ENCODE measurements at places on chromosomes 13 and 19. TPM values are rescaled to one million over a fixed set of nuclear protein-coding genes. Genes with fewer than 3 reads are reported as not detected.

DNA sequence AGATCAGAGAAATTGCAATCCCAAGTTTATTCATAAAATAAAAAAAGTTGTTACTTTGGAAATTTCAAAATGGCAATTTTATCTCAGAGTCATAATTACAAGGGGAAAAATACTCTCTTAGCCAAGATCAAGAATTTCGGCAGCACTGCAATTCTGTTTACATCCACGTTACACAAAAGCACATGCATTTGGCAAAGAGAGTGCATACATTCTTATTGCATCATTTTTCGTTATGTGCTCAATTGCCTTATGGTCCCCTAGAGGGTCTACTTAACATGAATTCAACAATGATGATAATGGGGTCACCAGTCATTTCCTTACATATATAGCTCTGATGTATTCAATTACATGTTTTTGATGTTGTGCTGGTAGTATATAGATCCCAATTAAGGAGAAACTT is 498.0 kb downstream of the DIAPH3 start:
- peak; percentile 69 for DNase-seq

DNA sequence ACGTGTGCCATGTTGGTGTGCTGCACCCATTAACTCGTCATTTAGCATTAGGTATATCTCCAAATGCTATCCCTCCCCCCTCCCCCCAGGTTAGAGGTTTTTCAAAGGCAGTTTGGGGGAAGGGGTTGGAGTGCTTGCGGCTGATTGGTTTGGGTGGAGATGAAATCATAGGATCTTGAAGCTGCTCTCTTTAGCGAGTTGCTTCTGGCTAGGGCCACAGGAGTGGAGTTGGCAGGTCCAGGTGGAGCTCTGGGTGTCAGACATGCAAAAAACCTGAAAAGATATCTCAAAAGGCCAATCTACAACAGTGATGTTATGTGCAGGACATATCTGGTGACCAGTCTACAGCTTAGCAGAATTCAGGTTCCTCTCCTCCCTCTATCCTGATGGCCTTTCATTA is 32.6 kb upstream of the CXCL17 start:
- DNase-seq: no peak

- no peak for DNase-seq
These were observed 335.2 kb downstream of the SLITRK1 start for GRCh38 chr13:83547043-83547442.

Gene PABPC3
- 0.04 TPM for total RNA-seq

GRCh38 chr19:27794494-27795042 is 1418.4 kb downstream of the UQCRFS1 start:
- peak; percentile 65 for DNase-seq

- no peak for DNase-seq
These were observed 37.4 kb upstream of the KLF12 start for GRCh38 chr13:74171641-74172040.

GRCh38 chr13:100875392-100876043 is 200.9 kb upstream of the TMTC4 start:
- no peak for DNase-seq

DNA sequence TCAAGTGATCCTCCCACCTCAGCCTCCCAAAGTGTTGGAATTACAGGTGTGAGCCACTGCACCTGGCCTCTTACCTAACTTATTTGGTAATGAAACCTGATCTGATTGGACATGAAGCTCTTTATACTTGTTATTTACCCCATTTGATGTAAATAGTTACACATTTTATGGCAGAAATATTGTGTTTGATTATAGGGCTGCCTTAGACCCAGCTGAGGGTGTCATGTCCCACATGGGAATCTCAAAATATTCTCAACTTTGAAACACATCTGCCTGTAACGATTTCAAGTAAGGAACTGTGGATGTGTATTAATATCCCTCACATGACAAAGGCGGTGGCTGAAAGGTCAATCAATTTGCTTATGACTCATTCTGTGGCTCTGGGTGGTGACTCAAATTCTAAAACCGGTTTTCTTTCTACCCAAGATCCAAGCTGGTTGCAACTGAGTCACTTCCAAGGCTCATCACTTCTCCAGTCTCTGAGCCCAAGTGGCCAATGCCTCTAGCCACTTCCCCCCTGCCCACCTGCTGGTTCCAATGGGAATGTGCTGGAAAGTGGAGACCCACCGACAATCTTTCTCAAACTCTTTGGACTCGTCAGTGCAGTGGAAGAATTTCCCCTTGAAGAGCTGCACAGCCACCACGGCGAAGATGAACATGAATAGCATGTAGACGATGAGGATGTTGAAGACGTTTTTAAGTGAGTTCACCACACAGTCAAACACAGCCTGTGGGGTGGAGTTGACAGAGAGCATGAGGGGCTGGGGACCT is 110.9 kb downstream of the IER2 start:
- DNase-seq: peak; percentile 55

Gene GARIN5A
- 7.7 TPM for total RNA-seq

Gene SYCN
- total RNA-seq: not detected

DNA sequence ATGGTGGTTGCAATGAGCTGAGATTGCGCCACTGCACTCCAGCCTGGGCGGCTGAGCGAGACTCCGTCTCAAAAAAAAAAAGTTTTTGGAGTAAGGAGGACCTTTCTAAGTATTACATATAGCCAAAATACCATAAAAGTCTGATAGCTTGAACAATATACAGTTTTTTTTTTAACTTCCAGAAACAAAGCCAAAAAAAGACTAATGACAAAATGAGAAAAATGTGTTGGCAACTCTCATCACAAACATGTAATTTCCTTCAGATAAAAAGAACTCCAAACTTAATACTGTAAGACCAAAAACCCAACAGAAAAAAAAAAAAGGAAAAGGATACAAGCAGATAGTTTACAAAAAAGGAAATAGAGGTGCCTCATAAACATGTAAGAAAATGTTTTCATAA is 68.2 kb upstream of the MED4 start:
- DNase-seq: peak; percentile 49

GRCh38 chr19:40671404-40671803 is 19.0 kb downstream of the NUMBL start:
- no peak for DNase-seq

- no peak for DNase-seq
These were observed 5.5 kb upstream of the SERTM1 start for GRCh38 chr13:36668316-36668715.

DNA sequence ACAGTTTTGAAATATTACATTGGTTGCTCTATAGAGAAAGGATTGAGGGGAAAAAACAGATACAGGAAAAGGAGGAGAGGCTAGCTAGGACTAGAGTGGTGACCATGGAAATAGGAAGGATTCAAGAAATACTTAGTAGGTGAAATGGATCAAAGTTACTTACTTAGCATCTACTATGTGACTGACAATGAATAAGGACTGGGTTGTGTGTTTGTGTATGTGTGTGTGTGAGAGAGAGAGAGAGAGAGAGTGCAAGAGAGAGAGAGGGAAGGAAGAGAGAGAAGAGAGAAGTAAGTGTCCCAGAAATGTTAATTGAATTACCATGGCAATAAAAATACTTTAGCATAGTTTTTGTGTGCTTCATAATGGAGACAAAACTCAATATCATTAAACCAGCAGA is 7.9 kb downstream of the GPC6 start:
- DNase-seq: no peak

DNA sequence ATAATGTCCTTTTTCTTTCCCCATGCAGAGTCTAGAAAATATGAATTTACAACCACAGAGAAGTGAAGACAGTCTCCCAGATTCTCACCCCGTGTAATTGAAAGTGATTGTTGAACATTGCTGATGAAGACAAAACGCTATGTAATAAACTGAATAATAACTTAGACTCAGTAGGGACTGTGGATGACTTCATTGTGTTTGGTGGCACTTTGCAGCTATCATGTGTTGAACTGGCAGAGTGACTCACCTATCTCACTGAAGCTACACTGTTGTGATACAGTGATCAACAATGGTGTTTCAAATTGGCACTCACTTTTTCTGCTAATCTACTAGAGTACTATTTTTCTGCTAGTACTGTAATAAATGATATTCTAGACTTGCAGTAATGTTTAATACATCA is 261.3 kb downstream of the DACH1 start:
- no peak for DNase-seq

Gene PPP1R13L
- 118 TPM for total RNA-seq

Gene C13orf42
- not detected for total RNA-seq

DNA sequence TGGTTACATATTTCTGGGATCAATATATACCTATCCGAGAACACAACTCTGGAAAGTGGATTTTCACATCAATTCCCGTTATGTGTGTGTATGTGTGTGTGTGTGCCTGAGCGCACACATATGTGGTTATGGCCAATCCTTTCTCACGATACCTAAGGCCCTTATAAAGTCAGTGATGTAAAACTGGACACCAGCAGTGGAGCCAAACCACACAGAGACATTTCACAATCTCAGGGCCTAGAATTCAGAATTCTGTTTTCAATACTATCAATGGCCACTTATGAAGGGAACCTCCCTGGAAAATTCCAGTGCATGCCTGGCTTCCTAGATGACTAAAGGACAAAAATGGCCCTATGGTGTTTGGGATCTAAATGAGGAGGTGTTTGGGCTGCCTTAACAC is 187.3 kb upstream of the UBL3 start:
- DNase-seq: peak; percentile 40

GRCh38 chr19:21740559-21740958 is 26.8 kb downstream of the ZNF100 start:
- no peak for DNase-seq

Gene PCDH17
- 9.6 TPM for total RNA-seq

Gene TSHZ3
- 0.63 TPM for total RNA-seq

DNA sequence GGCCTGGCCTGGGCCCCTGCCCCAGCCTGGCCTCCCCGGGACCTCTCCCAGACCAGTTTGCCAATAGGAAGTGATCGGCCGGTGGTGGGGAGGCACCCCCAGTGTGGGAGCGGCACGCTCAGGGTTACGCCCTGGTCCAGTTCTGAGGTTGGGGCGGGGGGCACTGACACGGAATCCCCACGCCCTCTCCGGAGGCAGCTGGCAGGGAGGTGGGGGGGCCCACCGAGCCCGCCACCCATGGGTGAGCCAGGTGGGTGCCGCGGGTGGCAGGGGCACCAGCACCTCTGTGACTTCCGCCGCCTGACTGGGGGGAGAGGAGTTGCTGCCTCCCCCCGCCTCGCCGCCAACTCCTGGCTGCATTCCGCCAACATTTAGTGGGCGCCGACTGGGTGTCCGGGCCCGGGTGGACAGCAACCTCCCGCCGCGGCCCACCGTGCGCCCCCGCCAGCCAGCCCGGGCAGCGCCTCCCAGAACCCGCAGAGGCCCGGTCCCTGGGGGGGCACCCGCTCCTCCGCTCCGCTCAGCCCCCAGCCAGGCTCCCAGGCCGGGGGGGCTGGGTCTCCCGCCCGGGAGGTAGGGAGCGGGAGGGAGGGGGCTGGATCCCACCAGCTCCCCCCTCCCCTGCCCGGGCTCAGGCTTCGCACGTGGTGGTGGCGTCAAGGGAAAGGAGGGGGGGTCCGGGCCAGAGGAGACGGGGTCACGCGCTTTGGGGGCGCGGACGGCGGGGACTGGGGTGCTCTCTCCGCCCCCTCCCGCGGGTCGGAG is 2.0 kb downstream of the ZBTB7A start:
- DNase-seq: peak; percentile 44

GRCh38 chr19:54644056-54644455 is 13.8 kb downstream of the LILRB1 start:
- DNase-seq: no peak

- DNase-seq: no peak
These were observed 15.7 kb downstream of the ARID3A start for GRCh38 chr19:941292-942132.

DNA sequence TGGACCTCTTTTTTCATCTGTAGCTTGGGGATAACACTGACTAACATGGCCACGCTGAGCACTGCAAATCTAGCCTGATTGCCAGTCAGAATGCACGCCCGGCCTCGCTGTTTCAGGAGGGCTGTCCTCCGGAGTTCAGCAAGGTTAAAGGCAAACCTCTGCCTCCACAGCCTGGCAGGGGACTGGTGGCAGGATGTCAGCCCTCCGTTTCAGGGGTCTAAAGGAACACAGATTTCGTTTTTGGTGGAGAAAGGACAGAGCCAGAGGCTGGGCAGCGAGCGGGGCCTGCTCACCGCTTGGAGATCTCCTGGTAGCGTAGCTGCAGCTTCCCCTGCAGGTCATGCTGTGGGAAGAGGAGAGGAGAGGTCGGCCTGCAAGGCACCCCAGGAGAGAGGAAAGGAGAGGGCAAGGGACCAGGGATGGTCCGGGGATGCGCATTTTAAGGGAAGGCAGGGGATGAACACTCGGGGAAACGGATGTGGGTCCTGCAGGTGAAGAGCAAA is 560 bp downstream of the NDUFA7 start:
- DNase-seq: no peak

DNA sequence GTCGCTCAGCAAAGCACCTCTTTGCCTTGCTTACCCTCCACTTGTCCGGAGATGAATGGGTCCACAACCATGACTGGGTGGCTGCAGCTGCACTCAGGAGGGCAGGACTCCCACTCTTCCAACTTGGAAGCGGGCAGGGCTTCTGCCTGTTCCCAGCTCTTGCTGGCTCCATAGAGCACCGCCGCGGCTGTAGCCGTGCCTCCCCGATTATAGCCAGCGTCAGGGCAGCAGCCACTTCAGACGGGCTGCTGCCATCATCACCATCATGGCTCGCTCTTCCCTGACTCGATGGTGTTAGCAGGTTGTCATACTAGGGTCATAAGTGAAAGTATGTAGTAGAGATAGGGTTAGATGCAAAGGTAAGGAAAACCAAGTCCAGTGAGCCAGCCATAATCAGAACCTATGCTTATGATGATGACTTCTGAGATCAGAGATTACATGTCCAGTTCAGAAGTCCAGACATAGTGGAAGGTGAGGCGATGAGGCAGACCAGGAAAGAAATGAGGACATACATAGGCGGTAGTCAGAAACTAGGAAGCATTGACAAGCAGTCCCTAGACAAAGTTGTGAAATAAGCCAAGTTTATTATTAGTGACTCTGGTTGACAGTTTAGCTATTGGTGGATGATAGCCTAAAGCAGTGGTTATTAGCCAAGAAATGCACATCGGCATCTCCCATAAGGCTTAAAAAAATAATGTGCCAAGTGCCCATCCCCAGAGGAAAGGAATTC is 4.4 kb upstream of the INTS6 start:
- DNase-seq: no peak

GRCh38 chr19:35216016-35216832 is 12.3 kb downstream of the FAM187B start:
- DNase-seq: no peak

Gene COL4A2
- 285 TPM for total RNA-seq

GRCh38 chr13:30660796-30661195 is 43.1 kb downstream of the USPL1 start:
- no peak for DNase-seq

GRCh38 chr19:29040292-29040691 is 172.7 kb downstream of the UQCRFS1 start:
- DNase-seq: no peak

- DNase-seq: no peak
These were observed 14.3 kb downstream of the FUT6 start for GRCh38 chr19:5825178-5825577.

GRCh38 chr13:40986101-40986856 is 32.8 kb downstream of the ELF1 start:
- no peak for DNase-seq

- DNase-seq: no peak
These were observed 37.3 kb upstream of the ALOX5AP start for GRCh38 chr13:30697996-30698401.

Gene OR7D2
- 0.15 TPM for total RNA-seq

Gene VAV1
- not detected for total RNA-seq

Data from cardiac muscle cell (in vitro differentiated cells and primary cell).